ENCODE measurements at places on chromosomes 2 and 18. TPM values are rescaled to one million over a fixed set of nuclear protein-coding genes. Genes with fewer than 3 reads are reported as not detected.

The ALK gene
- total RNA-seq: not detected

The GPR39 gene
- total RNA-seq: 0.50 TPM

DNA sequence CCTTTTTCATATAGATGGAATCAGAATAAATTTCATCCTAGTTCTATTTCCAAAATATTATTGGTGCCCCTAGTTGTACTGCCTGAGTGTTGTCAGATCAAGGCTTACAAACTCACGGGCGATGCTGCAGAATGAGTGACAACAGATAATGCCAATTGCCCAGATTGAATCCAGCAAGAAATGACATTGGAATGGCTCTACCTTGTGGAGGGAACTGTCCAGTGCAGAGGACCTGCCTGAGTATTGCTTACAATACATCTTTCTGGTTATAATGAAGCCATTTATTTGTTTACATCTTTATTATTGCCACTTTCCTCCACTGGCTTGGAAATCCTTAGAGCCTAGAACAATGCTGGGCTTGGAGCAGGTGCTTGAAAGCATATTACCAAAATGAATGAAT is 7.8 kb upstream of the IL1R2 start:
- no peaks in the 10 kb centered on the region for H3K27me3 ChIP-seq
- peaks cover 3% of the 10 kb centered on the region for H3K4me1 ChIP-seq
- H3K27ac ChIP-seq: no peak overlapping the region
- no peaks in the 10 kb centered on the region for H3K36me3 ChIP-seq
- DNase-seq: no peak
- no peak overlapping the region for H3K4me3 ChIP-seq

GRCh38 chr2:108637304-108637669 is 82.0 kb upstream of the RANBP2 start:
- no peaks in the 10 kb centered on the region for H3K4me1 ChIP-seq
- no peak overlapping the region for H3K4me3 ChIP-seq
- no peak for DNase-seq
- no peaks in the 10 kb centered on the region for H3K27me3 ChIP-seq
- H3K27ac ChIP-seq: no peak overlapping the region
- H3K36me3 ChIP-seq: no peaks in the 10 kb centered on the region

DNA sequence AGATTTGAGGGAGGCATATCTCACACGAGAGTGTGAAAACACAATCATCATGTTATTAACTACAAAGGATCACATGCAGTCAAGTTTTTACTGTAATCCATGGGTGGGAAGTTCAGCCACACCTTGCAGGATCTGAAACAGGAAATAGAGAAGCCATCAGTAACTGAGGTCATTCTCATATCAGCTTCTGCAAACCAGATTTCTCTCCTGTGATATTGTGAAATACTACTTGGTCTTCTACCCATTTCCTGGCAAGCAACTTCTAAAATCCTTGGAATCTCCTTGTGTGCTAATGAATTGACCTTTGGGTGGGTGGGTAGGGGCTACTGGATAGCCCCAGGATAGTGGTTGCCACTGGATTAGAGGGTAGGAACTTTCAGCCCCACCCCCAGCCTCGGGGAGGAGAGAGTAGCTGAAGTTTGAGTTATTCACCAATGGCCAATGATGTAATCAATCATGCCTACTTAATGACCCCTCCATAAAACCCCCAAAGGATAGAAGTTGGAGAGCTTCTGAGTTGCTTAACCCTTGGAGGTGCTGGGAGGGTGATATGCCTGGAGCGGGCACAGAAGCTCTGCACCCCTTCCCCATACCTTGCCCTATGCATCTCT is 25.6 kb upstream of the TGIF1 start:
- no peak overlapping the region for H3K27ac ChIP-seq
- H3K27me3 ChIP-seq: no peaks in the 10 kb centered on the region
- no peaks in the 10 kb centered on the region for H3K36me3 ChIP-seq
- DNase-seq: no peak

The TCF4 gene
- total RNA-seq: 99.4 TPM

The MBOAT2 gene
- 20.2 TPM for total RNA-seq

The NMUR1 gene
- total RNA-seq: 0.13 TPM

DNA sequence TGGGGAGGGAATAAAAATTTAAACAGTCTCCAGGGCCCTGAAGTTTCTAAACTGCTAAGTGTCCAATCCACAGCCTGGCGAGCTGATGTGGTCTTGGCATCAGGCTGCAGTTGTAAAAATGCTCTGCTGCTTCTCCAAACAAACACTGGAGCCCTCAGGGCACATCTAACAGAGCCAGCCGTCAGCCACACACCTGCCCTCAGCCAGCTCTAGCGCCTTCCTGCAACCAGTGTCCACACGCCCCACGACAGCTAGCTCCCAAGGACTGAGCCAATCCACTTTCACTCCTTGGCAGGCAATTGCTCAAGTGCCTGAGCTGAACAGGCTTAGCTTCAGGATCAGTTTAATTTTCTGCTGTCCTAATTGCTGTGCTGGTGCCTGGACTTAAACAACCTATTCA is 446.4 kb upstream of the RAB12 start:
- H3K36me3 ChIP-seq: 0 out of 2 replicates have a peak, but pooled peaks cover 3% of the 10 kb centered on the region
- H3K4me3 ChIP-seq: no peak overlapping the region
- H3K27me3 ChIP-seq: no peaks in the 10 kb centered on the region
- no peak for DNase-seq
- no peak overlapping the region for H3K27ac ChIP-seq

The RAB11FIP5 gene
- total RNA-seq: 6.4 TPM

GRCh38 chr2:230162981-230163380 is 56.8 kb downstream of the SP110 start:
- H3K27me3 ChIP-seq: no peaks in the 10 kb centered on the region
- no peaks in the 10 kb centered on the region for H3K36me3 ChIP-seq
- H3K4me3 ChIP-seq: no peak overlapping the region
- no peak overlapping the region for H3K27ac ChIP-seq
- DNase-seq: no peak

GRCh38 chr2:198883604-198884003 is 574.1 kb downstream of the SATB2 start:
- no peak overlapping the region for H3K27ac ChIP-seq
- no peaks in the 10 kb centered on the region for H3K4me1 ChIP-seq
- no peaks in the 10 kb centered on the region for H3K36me3 ChIP-seq
- no peak for DNase-seq
- no peak overlapping the region for H3K4me3 ChIP-seq
